NCI-H1105 (cell line): ENCODE measurements at places on chromosomes 5 and 9.
A peak's percentile ranks its signal among the peaks of the same experiment; 100 is the strongest.

- DNase-seq = no peak
These were observed 108.5 kb downstream of the MACIR start for GRCh38 chr5:103366918-103367549.

GRCh38 chr5:28473531-28474107 is 1435.2 kb upstream of the CDH9 start:
- DNase-seq = no peak

DNA sequence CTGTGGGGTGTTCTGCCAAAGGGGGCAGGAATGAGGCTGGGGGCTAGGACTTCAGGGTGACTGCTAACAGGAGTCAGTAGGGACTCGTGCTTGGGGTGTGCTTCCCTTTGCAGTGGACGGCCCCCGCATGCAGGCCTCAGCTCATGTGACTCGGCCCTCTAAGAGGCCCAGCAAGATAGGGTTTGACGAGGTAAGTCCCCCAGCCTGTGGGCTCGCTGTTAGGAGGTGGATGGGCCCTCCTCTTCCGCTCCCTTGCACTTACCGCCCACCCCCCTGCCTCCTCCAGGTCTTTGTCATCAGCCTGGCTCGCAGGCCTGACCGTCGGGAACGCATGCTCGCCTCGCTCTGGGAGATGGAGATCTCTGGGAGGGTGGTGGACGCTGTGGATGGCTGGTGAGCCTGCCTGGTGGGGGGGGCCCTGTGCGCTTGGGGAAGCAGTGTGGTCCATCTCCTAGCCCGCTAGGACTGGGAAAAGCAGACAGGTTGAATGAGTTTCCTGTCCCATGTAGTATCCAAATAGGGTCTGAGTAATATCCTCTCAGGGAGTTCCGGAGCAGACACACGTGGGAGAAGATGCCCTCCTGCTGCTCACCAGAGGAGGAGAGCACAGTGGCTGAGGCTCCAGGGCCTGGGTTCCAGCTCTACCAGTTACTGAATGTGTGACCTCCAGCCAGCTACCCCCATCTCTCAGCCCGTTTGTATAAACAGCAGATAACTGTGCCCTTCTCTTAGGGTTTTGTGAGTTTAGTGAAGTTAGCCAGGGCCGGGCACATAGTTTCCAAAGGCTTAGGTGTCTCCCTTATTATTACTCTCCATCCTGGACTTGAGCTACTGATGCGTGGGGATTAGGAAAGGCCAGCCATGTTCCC is 8.2 kb downstream of the CERCAM start:
- DNase-seq = no peak

- no peak for DNase-seq
These were observed 7.2 kb downstream of the NINJ1 start for GRCh38 chr9:93126825-93127368.

- DNase-seq = peak; percentile 18
These were observed 222.6 kb downstream of the ROR2 start for GRCh38 chr9:91727316-91727861.

GRCh38 chr9:133603135-133603927 is 5.9 kb downstream of the FAM163B start:
- DNase-seq = no peak

GRCh38 chr9:127876026-127876763 is 1.3 kb downstream of the AK1 start:
- DNase-seq = no peak

- DNase-seq = peak; percentile 46
These were observed 232.6 kb downstream of the MAST4 start for GRCh38 chr5:66828548-66829357.

DNA sequence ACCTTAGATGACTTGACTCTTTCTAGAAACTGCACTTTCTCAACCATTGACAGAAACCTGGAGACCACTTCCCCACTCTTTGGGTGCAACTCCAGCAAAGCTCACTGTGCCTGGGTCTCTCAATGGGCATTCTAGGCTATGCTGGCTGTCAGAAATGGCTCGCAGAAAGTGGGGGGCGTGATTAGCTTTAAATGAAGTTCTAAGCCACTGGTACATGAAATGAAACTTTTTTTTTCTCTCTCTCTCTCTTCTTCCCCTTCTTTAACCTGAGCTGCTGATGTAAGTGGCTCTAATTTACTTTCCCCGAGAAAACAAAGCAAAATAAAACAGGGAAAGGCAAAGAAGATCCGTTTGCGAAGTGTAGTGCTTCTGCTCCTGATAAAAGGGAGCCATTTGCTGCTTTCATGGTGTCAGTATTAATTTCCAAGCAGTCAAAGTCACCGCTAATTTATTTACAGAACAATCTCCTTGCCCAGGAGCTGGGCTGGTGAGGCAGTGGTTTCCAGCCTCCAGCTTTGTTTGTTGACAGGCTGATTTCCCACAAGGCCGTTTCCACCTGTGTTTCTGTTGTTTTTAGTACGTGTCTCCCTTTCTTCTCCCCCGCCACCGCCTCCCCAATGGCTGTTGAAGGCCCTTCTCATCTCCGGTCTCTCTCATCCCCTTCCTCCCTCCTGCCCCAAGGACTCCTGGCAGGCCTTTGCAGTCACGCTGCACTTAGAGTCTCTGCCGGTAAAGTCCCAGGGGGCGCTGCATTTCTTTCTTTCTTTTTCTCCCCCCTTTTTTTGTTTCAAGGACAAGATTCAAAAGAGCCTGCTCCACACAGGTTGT is 422.9 kb downstream of the EBF1 start:
- no peak for DNase-seq

DNA sequence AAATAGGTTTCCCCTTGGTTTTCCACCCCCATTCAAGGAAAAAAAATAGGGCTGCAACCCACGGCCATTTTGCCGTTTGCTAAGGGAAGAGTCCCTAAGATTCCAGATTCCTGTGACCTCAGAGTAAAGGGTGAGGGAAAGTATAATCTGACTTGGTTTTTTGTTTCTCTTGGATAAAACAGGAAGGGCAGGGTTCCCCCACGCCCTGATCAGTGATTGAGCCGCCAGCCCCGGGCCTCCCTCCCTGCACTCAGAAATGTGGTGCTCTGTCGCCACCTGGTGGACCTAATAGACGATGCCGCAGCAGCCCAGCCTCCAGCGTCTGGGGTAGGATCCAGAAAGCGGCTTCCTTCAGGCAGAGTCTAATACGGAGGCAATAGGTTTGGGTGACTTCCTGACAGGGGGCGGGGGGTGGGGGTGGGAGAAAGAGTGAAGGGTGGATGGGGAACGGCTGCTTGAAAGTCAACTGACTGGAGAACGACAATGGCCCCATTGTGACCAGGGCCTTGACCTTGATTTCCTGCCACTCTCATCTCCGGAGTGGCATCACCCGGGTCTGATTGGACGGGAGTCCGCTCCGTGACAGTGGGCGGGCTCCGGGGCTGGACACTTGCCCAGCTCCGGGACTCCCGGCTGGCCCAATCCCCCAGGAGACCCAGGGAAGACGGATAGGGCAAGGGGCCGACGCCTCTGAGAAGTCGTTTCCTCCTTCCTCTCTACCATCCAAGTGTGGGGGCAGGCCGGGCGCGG is 17.8 kb upstream of the CYSTM1 start:
- peak; percentile 34 for DNase-seq

- DNase-seq = no peak
These were observed 1722.5 kb upstream of the ACO1 start for GRCh38 chr9:30661925-30662324.

DNA sequence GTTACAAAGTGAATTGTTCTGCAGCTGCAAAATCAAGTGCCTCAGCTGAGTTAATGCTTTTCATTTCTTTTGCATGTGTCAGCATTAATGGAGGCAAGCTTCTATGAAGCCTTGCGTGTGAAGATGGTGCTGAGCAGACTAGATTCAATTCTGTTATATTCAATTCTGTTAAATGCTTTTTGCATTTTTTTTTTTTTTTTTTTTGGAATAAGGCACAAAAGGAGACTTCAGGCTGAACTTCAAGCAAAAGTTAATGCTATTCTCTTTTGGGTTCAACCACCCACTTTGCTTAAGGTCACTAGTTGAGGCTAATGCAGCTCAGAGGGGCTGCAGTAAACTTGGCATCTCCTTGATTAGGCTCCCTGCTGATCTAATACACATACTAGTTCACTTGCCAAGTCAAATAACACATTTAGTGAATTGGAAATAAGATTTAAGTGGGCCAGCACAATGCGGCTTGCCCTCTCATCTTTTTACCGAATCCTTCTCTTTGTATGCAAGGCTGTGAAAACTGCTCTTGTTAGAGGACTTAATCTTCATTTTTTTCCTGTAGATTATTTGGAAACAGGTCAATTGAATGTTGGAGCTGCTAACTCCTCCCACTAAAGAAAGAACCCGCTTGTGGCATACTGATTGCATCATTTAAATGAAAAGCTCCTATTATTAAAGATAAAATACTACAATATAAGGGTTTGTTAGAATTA is 1020.2 kb downstream of the NR2F1-AS1 start:
- peak; percentile 12 for DNase-seq

DNA sequence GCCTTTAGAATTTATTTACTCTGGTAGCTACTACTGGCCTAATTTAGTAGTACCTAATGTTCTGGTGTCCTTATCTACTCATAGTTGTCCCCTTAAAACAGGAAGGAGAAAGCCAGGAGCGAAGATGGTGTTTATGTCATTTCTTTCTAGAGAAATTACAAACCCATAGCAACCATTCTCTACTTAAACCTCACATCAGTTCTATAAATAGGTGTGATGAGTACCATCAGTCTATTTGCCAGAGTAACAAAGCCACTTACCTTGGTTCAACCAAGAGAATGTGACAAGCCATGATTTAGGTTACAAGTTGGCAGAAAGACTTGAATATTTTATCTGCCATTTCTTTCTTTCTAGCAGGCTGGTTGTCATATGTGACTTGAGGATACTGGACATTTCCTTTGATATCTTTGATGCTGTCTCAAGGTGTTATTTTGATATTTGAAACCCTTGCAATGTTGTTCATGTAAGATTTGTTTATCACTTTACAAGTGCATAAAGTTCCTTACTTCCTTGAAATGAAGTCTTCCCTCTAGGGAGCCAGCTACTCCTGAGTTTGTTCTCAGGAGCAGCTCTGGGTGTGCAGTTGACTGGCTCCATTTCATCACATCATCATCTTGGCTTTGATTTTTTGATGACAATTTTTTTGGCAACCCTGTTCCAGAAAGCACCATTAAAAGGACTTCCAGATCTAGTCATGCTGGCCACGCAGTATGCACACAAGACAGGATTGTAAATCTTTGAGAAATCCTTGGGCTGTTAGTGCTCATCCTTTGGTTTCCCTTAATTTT is 286.8 kb downstream of the ARHGAP26 start:
- DNase-seq = no peak

- DNase-seq = no peak
These were observed 49.7 kb downstream of the C9 start for GRCh38 chr5:39314591-39314990.

DNA sequence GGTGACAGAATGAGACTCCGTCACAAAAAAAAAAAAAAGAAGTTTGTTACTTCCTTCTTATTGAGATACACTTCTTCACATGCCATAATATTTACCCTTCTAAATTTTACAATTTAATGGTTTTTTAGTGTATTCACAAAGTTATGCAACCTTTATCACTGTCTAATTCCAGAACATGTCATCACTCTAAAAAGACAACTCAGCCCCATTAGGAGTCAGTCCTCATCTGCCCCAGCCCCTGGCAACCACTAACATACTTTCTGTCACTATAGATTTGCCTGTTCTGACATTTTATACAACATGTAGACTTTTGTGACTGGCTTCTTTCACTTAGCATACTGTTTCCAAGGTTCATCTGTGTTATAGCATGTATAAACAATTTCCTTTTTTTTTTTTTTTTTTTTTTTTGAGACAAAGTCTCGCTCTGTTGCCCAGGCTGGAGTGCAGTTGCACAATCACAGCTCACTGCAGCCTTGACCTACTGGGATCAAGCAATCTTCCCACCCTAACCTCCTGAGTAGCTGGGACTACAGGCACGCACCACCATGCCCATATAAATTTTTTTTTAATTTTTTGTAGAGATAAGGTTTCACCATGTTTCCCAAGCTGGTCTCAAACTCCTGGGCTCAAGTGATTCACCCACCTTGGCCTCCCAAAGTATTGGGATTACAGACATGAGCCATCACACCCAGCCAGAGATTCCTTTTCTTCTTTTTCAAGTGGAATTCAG is 18.0 kb downstream of the AQP3 start:
- no peak for DNase-seq

- no peak for DNase-seq
These were observed 200.1 kb downstream of the PAX5 start for GRCh38 chr9:36833954-36834353.

DNA sequence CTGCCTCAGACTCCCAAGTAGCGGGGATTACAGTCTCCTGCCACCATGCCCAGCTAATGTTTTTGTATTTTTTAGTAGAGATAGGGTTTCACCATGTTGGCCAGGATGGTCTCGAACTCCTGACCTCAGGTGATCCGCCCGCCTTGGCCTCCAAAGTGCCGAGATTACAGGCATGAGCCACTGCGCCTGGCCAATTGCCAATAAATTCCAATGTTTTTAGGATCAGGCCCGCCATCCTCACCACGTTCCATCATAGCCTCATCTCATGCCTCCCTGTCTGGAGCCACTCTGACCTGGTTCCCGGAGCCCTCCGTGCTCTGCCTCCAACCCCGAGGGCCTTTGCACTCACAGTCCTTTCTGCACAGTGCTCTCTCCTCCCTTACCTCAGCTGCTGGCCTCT is 71.5 kb upstream of the RAPGEF1 start:
- no peak for DNase-seq

DNA sequence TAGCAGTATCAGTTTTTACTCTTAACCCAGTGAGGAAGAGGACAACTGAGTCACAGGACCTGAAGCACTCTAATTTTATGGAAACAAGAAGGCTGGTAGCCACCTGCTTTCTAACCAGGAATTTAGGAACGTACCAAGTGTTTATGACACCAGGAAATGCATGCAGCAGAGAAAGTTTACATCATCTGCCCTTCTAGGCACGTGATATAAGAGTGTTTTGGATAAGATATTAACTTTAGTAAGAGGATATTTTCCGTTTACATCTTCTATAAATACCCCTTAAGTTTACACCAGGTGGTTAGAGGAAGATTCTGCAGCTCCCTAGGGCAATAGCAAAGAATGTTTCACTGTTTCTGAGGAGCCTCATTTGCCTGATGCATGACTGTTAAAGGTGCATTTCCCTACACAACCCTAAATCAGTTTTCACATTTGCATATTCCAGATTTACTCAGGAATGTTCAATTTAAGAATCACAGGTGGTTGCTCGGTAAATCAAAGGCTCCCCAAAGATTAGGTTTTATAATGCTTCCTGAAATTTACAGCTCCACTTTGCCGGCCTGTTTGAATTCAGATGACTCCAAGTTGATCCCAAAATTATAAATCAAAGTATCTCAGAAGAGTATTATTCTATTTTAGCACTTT is 1.8 kb downstream of the TSC1 start:
- DNase-seq = no peak

DNA sequence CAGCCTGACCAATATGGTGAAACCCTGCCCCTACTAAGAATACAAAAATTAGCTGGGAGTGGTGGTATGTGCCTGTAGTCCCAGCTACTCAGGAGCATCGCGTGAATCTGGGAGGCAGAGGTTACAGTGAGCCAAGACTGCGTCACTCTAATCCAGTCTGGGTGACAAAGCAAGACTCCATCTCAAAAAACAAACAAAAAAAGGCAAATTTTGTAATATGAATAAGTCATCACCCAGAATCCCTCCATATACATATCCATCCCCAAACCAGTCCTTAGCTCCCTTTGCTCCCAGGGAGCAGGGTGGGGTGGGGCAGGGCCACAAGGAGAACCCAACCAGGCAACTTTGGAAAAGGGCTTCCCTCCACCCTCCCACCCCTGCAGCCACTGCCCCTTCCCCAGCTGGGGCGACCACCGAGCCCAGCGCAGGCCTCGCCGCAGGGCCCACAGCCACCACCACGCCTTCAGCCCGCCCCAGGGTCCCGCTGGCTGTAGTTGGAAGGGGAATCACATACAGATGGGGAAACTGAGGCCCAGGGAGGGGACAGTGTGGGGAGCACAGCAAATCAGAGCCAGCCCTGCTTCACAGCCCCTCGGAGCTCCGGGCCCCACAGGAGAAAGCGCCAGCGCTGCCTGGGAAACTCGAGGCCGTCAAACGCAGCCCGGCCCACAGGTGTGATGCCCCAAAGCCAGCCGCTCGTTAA is 7.8 kb downstream of the NOTCH1 start:
- DNase-seq = no peak
